Stimulated activated CD4-positive, alpha-beta T cell treated with anti-CD3 and anti-CD28 coated beads, Interleukin-2, amount 100 ng/mL, for 4 hours (primary cell): ENCODE measurements at places on chromosomes 13 and 19.

GRCh38 chr13:38135592-38135991 lies 214.1 kb upstream of the UFM1 start:
- no peak for DNase-seq

DNA sequence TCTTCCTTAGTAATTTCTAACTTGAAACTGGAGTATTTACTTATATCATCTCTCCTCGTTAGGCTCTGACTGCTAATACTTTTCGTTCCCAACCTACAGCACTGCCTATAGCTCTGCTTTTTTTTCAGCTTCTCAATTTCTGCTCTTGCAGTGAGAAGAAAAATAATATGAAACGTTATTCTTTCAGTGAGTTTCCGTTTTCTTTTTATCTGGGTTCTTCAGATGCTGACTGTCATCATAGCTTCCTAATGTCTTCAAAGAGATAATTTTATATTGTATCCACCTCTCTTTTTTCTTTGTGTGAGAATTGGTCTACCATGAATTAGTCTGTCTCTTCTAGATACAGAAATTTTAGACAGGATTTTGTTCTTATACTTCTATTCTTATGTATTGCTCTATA lies 454.9 kb downstream of the LMO7 start:
- no peak for DNase-seq

- DNase-seq = no peak
Measured at GRCh38 chr13:106503272-106503671, 32.2 kb downstream of the EFNB2 start.

DNA sequence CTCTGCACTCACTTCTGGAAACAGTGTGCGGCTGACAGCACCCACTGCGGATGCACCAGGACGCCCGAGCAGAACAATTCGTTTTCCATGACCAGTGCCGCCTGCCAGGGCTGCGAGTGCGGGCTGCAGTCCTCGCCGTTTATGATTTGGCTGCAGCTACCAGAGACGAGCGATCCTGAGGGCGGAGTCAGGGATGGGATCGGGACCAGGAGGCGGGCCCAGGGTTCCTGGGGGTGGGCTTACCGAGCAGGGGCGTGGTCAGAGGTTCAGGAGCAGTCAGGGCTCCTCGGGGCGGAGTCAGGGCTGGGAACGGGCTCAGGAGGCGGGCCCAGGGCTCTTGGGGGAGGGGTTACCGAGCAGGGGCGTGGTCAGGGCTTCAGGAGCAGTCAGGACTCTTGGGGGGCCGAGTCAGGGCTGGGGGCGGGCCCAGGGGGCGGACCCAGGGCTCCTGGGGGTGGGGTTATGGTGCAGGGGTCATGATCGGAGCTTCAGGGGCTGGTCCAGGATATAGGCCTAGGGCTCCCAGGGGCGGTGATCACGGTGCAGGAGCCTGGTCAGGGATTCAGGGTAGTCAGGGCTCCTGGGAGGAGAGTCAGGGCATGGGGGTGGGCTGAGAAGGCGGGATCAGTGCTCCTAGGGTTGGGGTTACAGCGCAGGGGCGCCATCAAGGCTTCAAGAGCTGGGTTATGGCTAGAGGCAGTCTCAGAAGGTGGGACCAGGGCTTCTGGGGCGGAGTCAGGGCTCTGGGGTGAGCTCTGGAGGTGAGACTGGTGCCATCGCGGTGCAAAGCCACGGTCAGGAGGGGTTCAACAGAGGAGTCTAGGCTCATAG lies 1.7 kb downstream of the KLK4 start:
- DNase-seq = no peak

- no peak for DNase-seq
Measured at GRCh38 chr13:73842626-73843025, 291.6 kb downstream of the KLF12 start.

GRCh38 chr13:74068471-74068870 lies 65.7 kb downstream of the KLF12 start:
- DNase-seq = no peak

DNA sequence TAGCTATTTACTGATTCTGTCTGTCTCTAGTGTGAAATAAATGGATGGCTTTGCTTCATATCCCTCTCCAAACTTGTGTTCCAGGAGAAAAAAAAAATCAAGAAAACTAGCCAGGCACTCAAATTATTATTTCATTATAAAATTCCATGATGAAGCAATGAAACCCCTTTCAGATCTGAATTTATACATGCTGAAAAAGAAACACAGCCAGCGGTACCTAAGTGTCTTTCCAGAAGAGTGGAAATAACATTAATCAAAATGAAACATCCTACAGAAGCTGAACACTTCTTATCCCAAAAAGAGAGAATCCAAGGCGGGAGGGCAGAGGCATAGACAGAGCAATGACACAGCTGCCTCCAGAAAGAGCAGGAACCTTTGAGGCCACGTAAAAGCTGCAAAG lies 15.9 kb downstream of the ENOX1 start:
- DNase-seq = no peak

DNA sequence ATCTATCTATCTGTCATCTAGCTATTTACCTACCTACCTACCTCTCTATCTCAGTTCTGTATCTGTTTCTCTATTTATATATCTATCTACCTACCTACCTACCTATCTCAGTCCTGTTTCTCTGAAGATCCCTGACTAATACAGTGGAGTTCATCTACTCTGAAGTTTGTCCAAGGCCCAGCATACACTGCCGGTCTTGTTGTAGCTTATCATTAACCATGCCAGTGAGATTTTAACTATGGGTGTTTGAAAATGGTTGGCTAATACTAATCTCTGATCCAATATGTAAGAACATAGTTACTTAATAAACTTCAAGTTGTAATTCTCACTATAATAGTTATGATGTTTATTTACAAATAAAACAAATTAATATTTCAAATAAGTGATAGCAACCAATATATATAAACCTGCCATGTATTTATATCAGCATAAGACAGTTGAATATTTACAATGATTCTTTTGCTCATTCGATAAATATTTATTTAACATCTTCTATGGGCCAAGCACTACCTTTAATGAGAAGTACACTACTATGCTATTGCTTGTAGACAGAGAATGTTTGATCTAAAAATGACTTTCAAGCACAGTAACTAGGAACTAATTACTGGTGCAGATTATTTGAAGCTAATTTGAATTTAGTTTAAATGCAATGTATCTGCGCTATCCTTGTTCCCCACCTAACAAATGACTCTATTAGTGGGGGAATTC lies 242.1 kb downstream of the KLF5 start:
- DNase-seq = no peak

GRCh38 chr13:110216006-110216397 lies 91.0 kb downstream of the COL4A1 start:
- no peak for DNase-seq
